ENCODE measurements at places on chromosomes 1 and 21. TPM values are rescaled to one million over a fixed set of nuclear protein-coding genes. Genes with fewer than 3 reads are reported as not detected.

Gene CCDC185
- total RNA-seq, result not detected

Gene FCRL5
- total RNA-seq, result 0.10 TPM

Gene HSPB7
- total RNA-seq, result 93.7 TPM

Gene CLCA4
- total RNA-seq, result 1.7 TPM

Gene MYOG
- 256 TPM for total RNA-seq

Gene ATAD3C
- 1.3 TPM for total RNA-seq

Gene TMOD4
- 28.3 TPM for total RNA-seq

Gene SEMA4A
- total RNA-seq, result 5.5 TPM

DNA sequence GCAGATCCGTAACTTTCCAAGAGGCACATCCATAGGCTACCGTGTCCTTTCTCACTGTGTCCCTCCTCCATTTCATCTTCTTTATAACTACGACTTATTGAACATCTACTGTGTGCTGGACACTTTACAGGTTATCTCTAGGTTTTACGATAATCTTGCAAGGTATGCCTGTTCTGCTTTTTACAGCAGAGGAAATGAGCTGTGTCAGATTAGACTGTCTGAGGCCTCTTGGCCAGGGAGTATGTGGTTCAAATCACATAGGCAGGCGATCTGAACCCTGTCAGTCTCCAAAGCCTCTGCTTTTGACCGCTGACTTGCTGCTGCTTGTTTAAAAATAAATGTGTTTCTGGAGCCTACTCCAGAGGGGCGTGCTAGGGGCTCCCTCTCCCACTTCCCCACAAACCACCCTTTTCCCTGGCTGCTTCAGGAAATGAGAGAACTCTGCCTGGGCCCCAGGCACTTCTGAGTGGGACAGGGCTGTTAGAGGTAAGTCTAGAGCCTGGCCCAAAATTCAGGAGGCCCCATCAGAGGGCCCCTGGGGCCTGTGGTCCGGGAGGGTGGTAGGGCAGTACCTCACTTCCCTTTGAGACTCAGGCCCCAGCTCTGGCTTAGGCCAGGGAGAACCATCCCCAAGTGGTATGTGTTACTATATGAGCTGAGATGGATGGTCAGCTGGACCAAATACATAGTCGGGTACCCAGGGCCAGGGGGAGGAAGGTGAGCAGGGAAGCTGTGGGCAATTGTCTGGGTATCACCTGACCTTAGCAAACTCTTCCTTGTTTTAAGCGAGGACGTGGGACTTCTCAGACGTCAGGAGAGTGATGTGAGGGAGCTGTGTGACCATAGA lies 4.4 kb downstream of the PSEN2 start:
- no peak for DNase-seq

GRCh38 chr1:247332623-247333361 lies 1.1 kb upstream of the ZNF496 start:
- DNase-seq, result peak; percentile 40

DNA sequence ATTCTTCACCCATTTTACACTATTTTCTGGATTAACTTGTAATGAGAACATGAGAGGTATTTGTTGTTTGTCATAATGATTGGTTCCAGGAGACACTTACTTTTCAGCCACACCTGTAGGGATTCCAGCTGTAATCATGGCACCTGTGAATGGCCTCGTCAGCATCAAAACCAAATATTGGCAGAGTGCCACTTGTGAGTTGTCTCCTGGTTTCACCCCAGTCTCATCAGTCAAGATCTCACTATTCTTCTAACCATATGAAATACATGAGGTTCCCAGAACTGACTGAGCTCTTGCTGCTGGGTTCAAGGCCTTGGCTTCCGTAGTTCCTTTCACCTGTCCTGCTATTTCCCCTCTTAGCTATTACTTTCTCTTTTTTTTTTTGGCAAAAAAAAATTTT lies 246.6 kb upstream of the ADGRL2 start:
- DNase-seq, result no peak

GRCh38 chr1:211715971-211716370 lies 40.5 kb upstream of the NEK2 start:
- no peak for DNase-seq

GRCh38 chr1:231480008-231480407 lies 48.5 kb upstream of the TSNAX start:
- no peak for DNase-seq

DNA sequence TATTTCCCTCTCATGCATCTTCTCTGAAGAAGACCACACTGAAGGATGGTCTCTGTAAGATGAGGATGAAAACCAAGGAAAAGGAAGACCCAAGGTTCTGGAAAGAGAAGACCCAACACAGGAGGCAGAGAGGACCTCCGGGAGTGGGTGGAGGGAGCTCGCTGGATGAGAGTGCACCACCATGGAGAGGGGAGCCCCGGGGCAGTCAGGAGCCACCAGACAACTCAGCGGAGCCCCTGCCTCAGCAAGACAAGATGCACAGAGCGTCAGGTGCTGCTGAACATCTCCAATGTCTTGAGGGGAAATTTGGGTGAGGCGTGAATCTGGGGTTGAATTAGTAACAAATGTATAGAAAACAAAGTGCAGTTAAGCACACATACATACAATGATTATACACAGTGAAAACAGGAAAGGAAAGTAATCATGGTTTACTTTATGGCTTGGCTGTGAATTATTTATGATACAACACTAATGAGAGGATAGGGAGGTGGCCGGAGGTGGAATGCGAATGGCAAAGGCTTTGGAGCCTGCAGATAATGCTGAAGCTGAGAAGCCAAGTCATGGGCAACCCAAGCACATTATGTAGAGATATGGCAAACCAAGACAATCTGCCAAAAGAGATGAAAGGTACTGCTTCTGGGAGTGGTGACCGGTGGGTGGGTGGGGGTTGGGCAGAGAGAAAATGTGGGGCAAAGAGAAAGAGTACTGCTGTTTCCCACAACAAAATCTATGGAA lies 80.4 kb upstream of the EDN2 start:
- DNase-seq, result no peak

- no peak for DNase-seq
Measured at GRCh38 chr1:57336793-57337192, 87.1 kb downstream of the DAB1 start.

- DNase-seq, result no peak
Measured at GRCh38 chr21:46532080-46532479, 72.8 kb downstream of the S100B start.

DNA sequence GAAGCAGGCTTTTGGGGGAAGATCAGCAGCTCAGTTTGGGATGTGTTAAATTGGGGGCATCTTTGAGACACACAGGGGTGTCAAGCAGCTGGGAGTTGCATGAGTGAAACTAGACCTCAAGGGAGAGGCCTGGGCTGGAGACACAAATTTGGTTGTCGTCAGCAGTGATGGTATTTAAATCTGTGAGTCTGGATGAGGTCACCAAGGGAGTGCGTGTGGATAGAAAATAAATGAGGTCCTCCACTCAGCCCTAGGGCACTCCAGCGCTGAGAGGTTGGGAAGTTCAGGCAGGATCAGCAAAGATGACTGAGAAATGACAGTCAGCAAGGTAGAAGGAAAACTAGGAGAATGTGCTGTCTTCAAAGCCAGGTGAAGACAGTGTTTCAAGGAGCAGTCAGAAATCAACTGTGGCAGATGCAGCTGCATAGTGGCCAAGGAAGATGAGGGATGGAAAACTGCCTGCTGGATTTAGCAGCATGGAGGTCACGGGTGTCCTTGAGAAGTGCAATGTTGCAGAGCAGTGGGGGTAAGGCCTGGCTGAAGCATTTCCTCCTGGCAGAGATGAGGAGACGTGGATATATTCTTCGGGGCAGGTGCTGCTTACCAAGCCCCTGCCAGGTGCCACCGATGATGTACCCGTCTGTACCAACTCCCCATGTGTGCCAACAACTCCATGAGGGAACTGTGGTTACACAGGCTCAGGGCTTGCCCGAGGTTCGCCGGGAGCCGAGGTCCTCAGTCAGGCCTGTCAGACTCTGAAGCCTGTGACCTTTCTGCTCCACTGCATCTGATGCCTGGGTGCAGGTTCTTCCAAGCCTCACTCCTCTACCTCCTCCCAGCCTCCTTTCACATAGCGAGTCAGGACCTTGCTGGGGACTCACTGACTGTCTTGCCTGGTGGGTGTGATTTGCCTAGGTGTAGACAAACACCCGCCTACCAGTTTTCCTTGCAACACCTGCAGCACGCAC lies 11.3 kb downstream of the MAP7D1 start:
- no peak for DNase-seq

DNA sequence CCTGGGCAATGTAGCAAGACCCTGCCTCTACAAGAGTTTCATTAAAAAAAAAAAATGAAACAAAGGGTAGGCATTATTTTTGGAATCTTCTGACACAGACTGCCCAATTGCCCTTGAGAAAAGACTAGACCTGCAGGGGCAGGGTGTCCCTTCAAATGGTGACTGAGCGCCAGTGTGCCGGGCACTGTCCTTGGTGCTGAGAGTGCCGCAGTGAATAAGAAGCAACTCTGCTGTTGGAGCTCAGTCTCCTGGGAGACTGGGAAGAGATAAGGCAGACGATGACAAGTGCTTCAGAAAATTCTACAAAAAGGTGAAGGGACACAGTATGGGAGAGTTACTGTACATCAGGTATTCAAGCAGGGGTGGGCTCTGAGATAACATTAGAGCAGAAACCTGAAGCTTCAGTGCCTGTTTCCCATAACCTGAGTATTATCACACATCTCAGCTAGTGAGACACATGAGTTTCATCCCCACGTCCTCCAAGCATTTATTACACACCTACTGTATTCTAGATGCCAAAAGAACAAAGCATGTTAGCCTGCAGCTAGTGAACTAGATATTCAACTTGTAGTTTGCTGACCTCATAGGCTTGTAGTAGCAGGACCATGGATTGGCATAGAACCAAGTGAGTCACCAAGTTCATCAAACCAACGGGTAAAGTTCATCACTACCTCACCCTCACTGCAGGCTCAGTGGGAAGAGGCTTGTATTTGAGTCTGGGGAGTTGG lies 18.4 kb upstream of the RPL11 start:
- peak; percentile 59 for DNase-seq

GRCh38 chr1:228416217-228416933 lies at the start of gene TRIM17:
TRIM17 (minus strand) TSS chr1:228416861; CDS start chr1:228415072, 1,789 bp downstream.
- peak; percentile 39 for DNase-seq

- no peak for DNase-seq
Measured at GRCh38 chr1:58621391-58621790, 44.3 kb upstream of the TACSTD2 start.

DNA sequence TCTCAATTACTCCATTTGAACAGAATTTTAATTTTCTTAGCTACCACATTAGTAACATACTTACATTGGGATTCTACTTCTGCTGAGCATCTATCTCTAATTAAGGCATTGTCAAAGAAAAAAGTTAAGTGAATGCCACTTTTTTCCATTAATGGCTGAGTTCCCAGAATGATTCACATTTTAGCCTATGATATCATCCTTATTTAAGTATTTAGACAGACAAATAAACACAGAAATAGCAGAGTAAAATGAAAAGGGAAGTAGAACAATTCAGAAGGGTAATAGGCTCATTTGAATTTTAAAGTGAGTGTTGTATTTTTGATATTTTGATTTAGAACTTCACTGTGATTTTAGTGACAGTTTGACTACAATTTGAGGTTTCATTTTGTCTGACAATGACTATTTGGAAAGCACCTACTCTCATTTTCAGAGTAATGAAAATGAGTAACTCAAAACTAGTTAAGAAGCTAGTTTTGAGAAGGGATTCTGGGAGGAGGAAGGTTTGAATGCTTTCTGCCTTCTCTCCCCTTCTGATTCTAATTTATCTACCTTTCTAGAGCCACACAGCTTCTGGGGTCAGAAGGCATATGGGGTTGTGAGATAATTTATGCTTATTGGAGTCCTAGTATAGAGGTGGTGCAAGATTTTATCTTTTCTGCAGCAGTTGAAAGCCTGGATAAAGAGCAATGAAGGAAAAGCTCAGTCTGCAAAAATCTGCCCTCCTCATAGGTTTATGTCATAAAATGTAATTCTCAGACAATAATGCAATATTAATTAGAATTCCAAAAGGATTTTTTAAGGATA lies 15.5 kb downstream of the LYPLAL1 start:
- peak; percentile 68 for DNase-seq

DNA sequence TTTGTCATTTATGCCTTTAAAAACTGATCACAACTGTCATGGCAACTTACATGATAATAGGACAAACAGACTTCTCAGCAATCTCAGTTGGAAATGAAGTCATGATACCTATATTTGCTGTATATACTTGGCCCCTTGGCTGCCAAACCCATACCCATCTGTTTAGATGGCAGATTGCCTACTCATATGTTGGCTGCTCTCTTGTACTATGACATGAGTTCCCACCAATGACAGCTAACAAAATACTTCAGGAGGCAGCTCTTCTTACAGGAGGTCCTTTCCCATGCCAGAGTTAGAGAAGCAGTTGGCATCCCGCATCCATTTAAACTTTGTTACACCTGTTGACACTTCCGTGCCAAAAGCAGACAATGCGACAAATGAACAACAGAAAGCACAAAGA lies 603.1 kb upstream of the ADGRL2 start:
- peak; percentile 87 for DNase-seq

- DNase-seq, result peak; percentile 9
Measured at GRCh38 chr1:106063510-106063909, 993.0 kb upstream of the PRMT6 start.
